ENCODE measurements at places on chromosomes 3 and 15.

DNA sequence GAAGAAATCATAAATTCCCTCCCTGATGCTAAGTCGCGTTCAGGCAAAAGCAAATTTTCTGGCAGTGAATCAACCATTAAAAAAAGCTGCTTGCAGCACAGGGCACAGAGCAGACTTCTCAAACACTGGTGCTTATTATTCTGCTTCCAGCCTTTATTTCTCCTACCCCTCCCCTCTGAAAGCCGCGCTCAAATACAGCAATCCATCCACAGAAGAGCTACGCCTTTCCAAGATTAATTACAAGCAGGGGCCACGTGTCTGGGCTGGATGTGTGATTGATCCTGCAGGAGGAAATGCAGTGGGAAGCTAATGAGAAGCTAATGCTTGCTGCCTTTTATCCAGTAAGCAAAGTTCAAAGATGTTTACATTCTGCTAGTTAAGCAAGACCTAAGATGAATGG, 134.9 kb upstream of the TOPAZ1 start:
- DNase-seq, result no peak

GRCh38 chr3:137768361-137769321, 4.5 kb downstream of the SOX14 start:
- DNase-seq, result no peak

- no peak for DNase-seq
Measured at GRCh38 chr3:119352863-119353527, 58.8 kb downstream of the ARHGAP31 start.

- DNase-seq, result no peak
Measured at GRCh38 chr15:34304613-34305012, 33.0 kb downstream of the SLC12A6 start.

- DNase-seq, result no peak
Measured at GRCh38 chr3:56251343-56251945, 216.8 kb downstream of the ERC2 start.

GRCh38 chr3:38266810-38267209, 1.2 kb downstream of the SLC22A13 start:
- no peak for DNase-seq

DNA sequence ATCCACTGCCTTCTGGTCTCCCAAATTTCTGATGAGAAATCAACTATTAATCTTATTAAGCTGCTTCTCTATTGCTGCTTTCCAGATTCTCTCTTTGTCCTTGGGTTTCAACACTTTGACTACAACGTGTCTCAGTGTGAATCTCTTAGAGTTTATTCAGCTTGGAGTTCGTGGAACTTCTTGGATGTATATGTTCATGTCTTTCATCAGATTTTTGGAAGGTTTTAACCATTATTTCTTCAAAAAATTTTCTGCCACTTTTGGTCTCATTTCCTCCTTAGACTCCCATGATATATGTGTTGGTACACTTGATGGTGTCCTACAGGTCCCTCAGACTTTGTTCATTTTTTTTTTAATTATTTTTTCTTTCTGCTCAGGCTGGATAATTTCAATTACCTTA, 36.0 kb downstream of the TICRR start:
- no peak for DNase-seq

DNA sequence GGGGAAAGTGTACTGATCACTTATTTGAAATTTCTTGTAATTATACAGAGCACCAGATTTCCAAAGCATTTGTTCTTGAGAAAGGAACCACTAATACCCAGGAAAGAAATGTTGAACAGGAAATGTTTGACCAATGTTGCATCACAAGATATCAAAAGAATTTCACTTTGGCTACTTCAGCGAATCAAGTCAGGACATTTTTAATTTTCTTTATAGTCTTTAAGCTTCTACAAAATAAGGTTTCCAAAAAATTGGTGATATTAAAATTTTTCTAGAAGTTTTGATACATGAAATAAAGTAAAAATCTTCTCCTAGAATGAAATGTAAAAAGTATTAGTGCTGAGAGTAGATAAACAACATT, 421.9 kb downstream of the MECOM start:
- DNase-seq, result no peak

DNA sequence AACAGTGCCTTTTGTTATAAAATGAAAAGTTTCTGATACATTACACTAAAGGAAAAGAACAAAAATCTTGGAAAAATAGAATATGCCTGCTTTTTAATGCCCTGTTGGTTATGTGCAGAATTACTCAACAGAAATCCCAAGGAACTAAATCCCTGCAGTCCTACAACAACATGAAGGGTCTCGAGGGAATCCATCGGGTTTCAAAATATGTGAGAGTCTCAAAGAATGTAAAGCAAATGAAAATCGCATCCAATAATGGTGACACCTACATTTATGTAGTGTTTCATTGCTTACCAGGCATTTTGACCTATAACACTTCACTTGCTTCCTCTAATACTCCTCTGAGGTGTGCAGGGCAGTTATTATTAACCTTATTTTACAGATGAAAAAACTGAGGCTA, 411.3 kb downstream of the FOXP1 start:
- DNase-seq, result no peak

- no peak for DNase-seq
Measured at GRCh38 chr3:87873136-87873535, 185.7 kb downstream of the CGGBP1 start.

GRCh38 chr3:187773233-187774184, 28.2 kb upstream of the BCL6 start:
- no peak for DNase-seq

GRCh38 chr3:185473290-185473815, 25.5 kb downstream of the TMEM41A start:
- DNase-seq, result no peak

- no peak for DNase-seq
Measured at GRCh38 chr3:150346981-150347863, 60.9 kb upstream of the TSC22D2 start.

DNA sequence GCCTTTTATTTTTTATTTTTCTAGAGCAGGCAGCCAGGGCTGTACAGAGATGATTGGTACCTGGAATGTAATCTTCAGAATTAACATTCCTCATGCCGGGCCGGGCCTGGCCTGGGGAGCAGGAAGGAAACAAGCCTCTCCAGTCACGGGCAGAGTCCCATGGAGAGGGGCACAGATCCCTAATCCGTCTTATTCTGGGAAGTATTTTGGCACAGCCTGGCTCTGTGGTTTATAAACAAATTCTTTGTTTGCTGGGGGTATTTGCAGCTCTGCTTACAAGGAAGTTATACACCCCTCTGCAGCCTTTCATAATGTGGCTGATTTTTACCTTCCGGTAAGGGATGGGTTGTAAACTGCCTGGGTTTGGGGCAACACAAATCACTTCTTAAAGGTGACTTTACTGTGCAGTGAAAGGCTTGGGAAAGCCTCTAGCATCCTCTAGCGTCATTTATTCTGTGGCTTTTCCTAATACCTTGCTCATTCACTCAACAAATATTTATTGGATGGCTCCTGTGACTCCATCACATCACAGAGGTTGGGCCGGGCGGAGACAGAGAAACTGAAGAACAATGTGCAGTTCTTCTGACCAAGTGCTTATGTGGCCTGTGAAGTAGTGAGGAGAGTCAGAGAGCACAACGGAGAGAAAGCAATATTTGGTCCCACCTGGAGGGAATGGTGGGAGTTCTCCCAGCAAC, 2.7 kb downstream of the SLC6A20 start:
- no peak for DNase-seq

GRCh38 chr3:166498446-166498845, 661.2 kb upstream of the BCHE start:
- no peak for DNase-seq

GRCh38 chr3:99765042-99765942, 52.4 kb upstream of the CMSS1 start:
- no peak for DNase-seq

- DNase-seq, result no peak
Measured at GRCh38 chr3:147680837-147681483, 271.8 kb downstream of the ZIC1 start.

GRCh38 chr3:194093842-194094241, 42.1 kb upstream of the HES1 start:
- no peak for DNase-seq

DNA sequence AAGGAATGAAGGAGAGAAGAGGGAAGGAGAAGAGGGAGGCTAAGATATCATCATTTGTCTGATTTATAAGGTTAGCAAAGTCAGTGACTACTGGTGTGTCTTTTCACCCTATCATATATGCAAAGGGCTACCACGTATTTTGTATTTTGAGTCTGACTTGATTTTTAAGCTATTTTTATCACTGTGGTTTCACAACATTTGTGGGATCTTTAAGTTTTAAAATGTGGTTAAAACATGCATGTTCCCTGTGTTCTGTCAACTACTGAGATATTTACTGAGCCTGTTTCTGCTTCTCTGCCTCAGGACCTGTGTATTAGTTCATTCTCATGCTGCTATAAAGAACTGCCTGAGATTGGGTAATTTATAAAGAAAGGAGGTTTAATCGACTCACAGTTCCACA, 22.5 kb upstream of the SPTSSB start:
- no peak for DNase-seq

GRCh38 chr15:97144377-97144711, 813.8 kb downstream of the NR2F2 start:
- DNase-seq, result no peak

DNA sequence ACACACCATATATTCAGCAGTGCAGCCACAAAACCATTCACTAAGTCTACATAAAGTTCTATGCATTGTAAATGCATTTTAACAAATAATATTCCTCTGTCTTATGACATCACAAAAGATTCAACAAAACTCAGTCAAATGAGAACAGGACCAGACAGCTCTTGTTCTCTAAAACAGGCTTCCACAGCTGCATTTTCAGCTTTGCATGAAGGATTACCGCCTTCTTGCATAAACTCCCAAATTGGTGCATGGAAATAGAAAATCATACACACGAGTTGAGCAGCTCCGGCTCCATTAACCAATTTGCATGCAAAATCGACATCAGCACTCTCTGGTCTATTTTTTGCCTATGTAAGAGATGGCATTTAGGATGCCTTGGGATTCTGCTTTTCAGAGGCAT, 66.4 kb downstream of the RFTN1 start:
- DNase-seq, result no peak

DNA sequence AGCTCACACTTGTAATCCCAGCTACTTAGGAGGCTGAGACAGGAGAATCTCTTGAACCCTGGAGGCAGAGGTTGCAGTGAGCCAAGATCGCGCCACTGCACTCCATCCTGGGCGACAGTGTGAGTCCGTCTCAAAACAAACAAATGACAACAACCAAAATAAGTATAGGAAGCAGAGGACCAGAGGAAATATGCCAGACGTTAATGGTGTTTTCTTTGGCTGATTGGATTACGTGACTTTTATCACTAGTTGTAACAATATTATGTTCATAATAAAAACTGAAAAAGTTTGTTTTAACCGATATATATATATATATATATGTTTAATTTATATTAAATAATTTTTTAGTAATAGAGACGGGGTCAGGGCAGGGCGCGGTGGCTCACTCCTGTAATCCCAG, 21.7 kb downstream of the NUSAP1 start:
- DNase-seq, result no peak

- DNase-seq, result no peak
Measured at GRCh38 chr15:90291679-90292356, 26.3 kb downstream of the NGRN start.

DNA sequence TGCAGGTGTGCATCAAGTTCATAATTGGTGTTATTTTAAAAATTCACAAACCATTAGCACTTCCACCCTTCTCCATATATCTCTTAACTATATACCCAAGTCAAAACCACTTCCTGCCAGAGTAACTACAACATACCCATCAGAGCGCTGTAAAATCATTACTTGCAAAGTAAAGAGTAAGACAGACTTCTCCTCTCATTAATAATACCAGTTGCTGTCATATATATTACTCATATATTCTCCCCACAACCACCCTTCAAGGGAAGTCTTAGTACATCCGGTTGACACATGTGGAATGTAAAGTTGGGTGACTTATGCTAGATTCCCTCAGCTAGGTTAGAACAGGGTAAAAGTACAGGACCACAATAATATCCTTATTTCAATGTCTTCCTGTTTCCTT, 5.6 kb downstream of the TERC start:
- no peak for DNase-seq

- DNase-seq, result no peak
Measured at GRCh38 chr3:69944931-69945493, 54.5 kb upstream of the SAMMSON start.

DNA sequence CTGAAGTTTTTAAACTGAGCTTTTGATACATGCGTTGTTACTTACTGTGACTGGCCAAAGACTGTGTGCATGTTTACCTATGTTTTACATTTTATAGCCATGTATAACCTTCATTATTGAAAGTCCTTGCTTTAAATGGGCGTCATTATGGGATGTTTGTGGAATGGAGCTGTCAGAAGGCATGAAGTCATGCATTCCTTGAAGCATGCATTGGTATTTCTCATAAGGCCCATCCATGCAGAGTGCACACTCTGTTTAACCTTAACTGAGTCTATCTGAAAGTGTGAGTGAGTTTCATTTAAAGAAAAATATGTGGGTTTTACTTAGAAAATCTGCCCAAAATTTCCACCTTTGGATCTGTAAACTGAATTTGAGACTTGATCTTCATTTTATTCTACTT, 51.1 kb downstream of the PSMD6 start:
- no peak for DNase-seq

DNA sequence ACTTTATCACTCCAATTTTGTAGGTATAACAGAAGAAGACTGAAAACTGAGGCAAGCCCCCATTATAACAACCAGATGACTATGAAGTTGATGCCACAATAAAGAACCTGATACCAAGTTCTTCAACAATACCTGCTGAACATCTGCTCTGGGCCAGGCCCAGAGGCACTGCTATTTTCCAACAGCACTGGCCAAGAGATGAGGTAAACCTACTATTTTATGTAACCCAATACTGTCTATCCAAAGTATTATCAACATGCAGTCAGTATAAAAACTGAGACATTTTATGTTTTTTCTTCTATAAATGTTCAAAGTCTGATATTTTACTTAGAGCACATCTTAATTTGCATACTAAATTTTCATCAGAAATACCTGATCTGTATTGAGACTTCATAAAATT, 6.1 kb downstream of the SPG11 start:
- DNase-seq, result no peak

- DNase-seq, result no peak
Measured at GRCh38 chr3:114005481-114005880, 50.8 kb downstream of the CCDC191 start.

GRCh38 chr15:101052031-101052620, 133.0 kb downstream of the LRRK1 start:
- no peak for DNase-seq

DNA sequence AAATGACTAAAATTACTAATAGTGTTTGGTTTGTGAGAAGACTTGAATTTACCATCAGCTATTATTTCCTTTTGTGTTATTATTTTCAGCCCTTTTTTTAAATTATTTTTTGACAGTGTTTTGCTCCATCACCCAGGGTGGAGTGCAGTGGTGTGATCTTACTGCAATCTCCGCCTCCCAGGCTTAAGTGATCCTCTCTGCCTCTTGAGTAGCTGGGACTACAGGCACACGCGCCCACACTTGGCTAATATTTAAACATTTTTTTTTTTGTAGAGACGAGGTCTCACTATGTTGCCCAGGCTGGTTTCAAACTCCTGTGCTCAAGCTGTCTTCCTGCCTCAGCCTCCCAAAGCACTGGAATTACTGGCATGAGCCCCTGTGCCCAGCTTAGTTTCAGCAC, 31.7 kb upstream of the UTS2B start:
- DNase-seq, result no peak

- DNase-seq, result no peak
Measured at GRCh38 chr15:38069511-38070011, 135.1 kb downstream of the TMCO5A start.

- DNase-seq, result no peak
Measured at GRCh38 chr3:111695636-111696117, 100.5 kb upstream of the ZBED2 start.

Data from stimulated activated CD8-positive, alpha-beta memory T cell treated with anti-CD3 and anti-CD28 coated beads, Interleukin-4, amount 100 ng/mL, for 4 hours (primary cell).